Activated CD4-positive, alpha-beta T cell treated with anti-CD3 and anti-CD28 coated beads for 36 hours (primary cell): ENCODE measurements at places on chromosomes 4 and X. TPM values are rescaled to one million over a fixed set of nuclear protein-coding genes. Genes with fewer than 3 reads are reported as not detected.

DNA sequence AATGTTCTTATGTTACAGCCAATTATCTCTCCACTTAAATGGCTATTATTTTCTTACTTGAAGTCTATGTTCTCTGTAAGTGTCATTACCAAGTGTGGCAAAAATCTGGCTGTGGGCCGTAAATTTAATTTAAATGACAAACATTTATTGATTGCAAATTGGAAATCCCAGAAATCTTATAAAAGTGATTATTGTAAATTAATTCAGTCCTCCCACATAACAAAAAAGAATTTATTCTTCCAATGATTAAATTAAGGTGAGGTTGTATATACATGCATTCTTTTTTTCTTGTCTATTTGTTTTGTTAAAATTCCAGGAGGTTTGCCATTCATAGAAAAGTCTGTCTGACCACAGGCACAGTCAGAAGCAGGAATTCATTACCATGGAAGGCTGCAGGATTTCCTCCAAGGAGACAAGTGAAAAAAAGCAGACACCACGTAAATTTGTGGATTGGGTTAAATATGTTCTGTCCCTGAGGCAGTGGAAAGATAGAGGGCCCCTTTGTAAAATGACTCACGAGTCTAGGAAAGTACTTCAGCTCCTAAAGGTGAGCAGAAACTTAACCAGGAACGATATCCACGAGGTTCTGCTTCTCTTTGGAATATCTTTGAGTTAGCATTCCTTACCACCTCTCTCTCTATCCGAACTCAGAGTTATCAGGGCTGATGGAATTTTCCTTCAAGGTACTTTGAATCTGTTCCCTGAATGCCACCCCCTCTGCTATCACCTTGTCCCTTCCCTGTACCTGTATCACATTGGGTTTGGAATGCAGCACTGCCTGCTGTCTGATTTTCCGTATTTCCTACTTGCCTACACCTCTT lies 10.7 kb downstream of the PPARGC1A start:
- DNase-seq = no peak
- H3K27ac ChIP-seq = no peak overlapping the region
- no peaks in the 10 kb centered on the region for H3K36me3 ChIP-seq
- H3K4me1 ChIP-seq = no peaks in the 10 kb centered on the region
- peaks cover 3% of the 10 kb centered on the region for H3K27me3 ChIP-seq
- no peak overlapping the region for H3K4me3 ChIP-seq

DNA sequence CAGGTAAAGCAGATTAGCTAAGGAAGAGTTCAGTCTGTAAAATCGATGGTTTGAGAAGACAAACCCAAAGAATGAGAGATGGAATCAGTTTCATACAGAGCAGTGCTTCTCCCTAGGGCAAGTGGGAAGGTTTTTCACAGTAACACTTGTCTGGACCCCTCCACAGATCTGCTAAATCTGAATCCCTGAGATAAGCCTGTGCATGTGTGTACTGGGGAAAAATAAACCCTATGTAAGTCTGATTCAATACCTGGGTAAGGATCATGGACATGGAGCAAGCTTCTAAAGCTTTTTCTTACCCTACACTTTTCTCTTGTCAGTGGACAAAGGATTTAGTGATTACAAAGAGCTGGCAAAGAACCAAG lies 13.6 kb downstream of the ELOVL6 start:
- H3K27me3 ChIP-seq = no peaks in the 10 kb centered on the region
- no peak overlapping the region for H3K27ac ChIP-seq
- H3K4me3 ChIP-seq = no peak overlapping the region
- peaks cover 4% of the 10 kb centered on the region for H3K4me1 ChIP-seq

DNA sequence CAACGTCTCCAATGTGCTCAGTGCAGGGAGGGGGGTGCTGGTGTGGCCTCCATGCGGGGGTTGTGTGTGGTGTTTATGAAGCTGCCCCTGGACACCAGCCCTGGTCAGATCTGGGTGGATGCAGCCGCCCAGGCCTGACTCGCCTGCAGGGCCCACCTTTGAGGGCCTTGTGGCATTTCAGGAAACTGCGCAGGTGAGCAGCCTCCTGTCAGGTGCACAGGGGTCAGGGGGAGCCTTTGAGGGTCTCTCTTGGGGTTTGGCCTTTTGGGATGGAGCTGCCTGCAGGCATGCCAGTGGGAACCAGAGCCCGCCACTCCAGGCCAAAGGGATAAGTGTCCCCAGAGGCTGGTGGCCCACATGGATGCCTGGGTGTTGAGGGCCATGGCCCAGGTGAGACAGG lies 45.4 kb downstream of the ADRA2C start:
- no peaks in the 10 kb centered on the region for H3K4me1 ChIP-seq
- H3K27me3 ChIP-seq = peaks cover 10% of the 10 kb centered on the region
- H3K4me3 ChIP-seq = no peak overlapping the region

DNA sequence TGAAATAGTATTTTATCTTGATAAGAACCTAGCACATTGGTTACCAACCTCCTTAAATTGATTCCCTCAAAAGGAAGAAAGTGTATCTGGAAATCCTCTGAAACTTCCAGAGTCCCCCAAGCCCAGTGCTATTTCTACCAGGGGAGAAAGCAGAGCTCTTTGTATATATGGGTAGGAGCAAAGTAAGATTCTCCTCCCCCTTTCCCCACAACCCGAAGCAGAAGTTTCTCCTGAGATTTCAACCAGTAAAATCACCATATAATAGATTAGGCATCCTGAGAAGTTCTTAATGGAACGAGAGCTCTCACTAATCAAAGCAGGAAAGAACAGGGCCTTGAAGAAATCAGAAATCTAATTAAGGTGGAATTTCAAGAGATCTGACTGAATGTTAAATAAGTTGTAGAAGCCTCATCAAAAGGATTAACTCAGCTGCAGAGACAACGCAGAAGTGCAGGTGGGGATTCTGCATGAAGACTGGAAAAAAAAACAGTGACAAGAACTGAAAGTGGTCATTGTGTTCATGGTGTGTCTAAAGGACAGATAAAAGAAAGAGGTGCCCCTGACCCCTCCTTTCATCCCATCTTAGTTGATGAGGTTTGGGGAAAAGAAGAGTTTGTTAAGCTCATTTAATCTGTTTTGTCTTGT lies 39.1 kb downstream of the VSIG4 start:
- no peak overlapping the region for H3K4me3 ChIP-seq
- H3K36me3 ChIP-seq = peaks cover 7% of the 10 kb centered on the region
- H3K27ac ChIP-seq = no peak overlapping the region
- no peak for DNase-seq

- DNase-seq = no peak
- peaks cover 31% of the 10 kb centered on the region for H3K4me1 ChIP-seq
- H3K27me3 ChIP-seq = no peaks in the 10 kb centered on the region
- no peak overlapping the region for H3K4me3 ChIP-seq
- H3K27ac ChIP-seq = no peak overlapping the region
Measured at GRCh38 chr4:10184501-10184938, 67.9 kb upstream of the WDR1 start.

- no peak for DNase-seq
- no peaks in the 10 kb centered on the region for H3K4me1 ChIP-seq
- H3K27me3 ChIP-seq = no peaks in the 10 kb centered on the region
- H3K36me3 ChIP-seq = no peaks in the 10 kb centered on the region
- H3K27ac ChIP-seq = no peak overlapping the region
Measured at GRCh38 chr4:75189711-75190335, 256.9 kb downstream of the PARM1 start.

DNA sequence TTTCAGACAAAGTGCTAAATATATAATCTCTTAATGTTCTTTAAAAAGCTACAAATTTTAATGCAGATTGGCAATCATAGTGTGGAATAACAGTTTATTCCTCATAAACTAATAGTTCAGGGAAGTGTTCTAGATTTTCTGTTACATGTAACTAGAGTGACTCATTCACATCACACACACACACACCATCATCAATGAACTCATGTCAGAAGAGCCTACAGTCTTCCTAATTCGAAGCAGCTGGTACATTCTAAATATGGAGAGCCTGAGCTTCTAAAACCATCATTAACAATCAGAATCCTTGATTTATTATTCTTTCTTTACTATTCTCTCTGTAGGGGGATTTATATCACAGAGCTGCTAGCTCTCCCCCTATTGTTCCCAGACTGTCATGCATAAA lies 49.6 kb downstream of the DKK2 start:
- DNase-seq = no peak
- H3K4me1 ChIP-seq = no peaks in the 10 kb centered on the region
- no peak overlapping the region for H3K27ac ChIP-seq
- H3K27me3 ChIP-seq = no peaks in the 10 kb centered on the region
- no peaks in the 10 kb centered on the region for H3K36me3 ChIP-seq
- no peak overlapping the region for H3K4me3 ChIP-seq

GRCh38 chr4:2785613-2786012 lies 7.3 kb upstream of the SH3BP2 start:
- peaks cover 59% of the 10 kb centered on the region for H3K4me1 ChIP-seq
- DNase-seq = peak; percentile 67
- H3K27ac ChIP-seq = peak overlapping the region; percentile 92
- no peak overlapping the region for H3K4me3 ChIP-seq
- H3K27me3 ChIP-seq = no peaks in the 10 kb centered on the region

DNA sequence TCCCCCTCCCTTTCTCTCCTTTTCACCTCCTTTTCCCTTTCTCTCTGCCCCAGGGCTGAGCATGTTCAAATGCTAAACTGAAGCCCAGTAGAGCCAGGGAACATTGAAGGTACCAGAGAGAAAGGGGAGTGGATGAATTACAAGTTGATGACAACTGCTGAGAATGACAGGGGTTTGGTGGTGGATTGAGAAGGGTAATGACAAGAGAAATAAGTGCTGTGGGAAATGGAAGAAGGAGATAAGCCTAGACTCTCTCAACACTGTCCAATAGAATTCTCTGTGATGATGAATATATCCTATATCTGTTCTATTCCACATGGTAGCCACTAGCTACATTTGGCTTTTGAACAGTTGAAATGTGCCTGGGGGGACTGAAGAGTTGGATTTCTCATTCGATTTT lies 154.5 kb downstream of the TMEM164 start:
- no peak for DNase-seq
- no peak overlapping the region for H3K27ac ChIP-seq
- H3K27me3 ChIP-seq = no peaks in the 10 kb centered on the region
- no peaks in the 10 kb centered on the region for H3K36me3 ChIP-seq
- H3K4me1 ChIP-seq = peaks cover 5% of the 10 kb centered on the region

- no peaks in the 10 kb centered on the region for H3K36me3 ChIP-seq
- no peak overlapping the region for H3K27ac ChIP-seq
- no peak for DNase-seq
- H3K4me3 ChIP-seq = no peak overlapping the region
- no peaks in the 10 kb centered on the region for H3K27me3 ChIP-seq
- H3K4me1 ChIP-seq = no peaks in the 10 kb centered on the region
Measured at GRCh38 chr4:34258176-34258575, 1986.1 kb downstream of the ARAP2 start.

DNA sequence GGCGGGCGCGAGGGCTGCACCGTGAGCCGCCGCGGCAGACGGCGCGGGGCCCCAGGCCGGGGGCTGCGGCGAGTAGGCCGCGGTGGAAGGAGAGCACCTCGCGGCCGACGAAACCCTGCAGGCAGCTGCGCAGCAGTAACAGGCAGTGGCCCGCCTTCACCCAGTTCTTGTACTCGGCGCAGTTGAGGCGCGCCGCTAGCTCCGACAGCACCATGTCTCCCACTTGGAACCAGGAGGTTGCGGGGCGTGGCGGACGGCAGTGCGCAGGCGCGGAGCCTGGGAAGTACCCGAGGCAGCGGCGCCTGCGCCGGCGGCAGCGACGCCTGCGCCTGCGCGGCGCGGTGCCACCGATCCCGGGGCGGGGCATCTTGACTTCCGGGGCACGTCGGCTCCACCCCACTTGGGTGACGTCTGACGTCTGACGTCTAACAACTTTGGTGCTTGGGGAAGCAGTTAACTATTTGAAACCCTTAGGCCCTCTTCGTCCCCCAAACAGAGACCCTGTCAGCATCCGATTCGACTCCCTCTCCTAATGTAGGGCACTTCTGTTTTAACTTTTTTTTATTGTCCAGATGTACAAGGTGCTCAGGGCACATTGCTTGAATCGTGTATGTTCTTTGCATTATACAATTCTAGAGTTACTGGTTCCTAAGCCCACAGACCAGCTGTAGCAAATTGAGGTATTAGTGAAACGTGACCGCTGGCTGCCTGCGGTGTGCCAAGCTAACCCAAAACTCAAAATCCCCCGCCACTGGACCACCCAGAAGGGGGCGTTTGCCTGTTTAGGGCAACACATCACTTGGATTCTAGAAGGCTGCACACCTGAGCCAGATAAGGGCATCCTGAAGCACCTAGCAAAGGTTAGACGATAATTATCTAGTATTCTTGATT lies at the start of gene CXorf38:
TSS of gene CXorf38 (minus strand) at position 255 of the 891 bp plus-strand sequence. CDS start at position 214, 41 bp downstream.
- H3K36me3 ChIP-seq = peaks cover 24% of the 10 kb centered on the region
- no peaks in the 10 kb centered on the region for H3K27me3 ChIP-seq
- H3K27ac ChIP-seq = peak within 1 kb of the TSS; percentile 95
- H3K4me1 ChIP-seq = peaks cover 23% of the 10 kb centered on the region
- DNase-seq = peak; percentile 94

DNA sequence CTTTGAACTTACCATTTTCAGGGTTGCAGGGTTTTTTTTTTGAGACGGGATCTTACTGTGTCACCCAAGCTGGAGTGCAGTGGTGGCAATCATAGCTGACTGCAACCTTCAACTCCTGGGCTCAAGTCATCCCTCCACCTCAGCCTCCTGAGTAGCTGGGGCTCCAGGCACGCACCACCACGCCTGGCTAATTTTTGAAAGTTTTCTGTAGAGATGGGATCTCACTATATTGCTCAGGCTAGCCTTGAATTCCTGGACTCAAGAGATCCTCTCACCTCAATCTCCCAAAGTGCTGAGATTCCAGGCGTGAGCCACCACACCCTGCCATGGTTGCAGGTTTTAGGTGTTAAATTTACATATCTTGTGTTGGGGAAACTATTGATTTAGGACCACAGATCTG lies 64.5 kb downstream of the STOX2 start:
- no peaks in the 10 kb centered on the region for H3K4me1 ChIP-seq
- no peak overlapping the region for H3K27ac ChIP-seq
- no peak overlapping the region for H3K4me3 ChIP-seq
- no peak for DNase-seq
- H3K36me3 ChIP-seq = no peaks in the 10 kb centered on the region

GRCh38 chrX:2345562-2345961 lies 155.2 kb downstream of the DHRSX start:
- peaks cover 82% of the 10 kb centered on the region for H3K36me3 ChIP-seq
- no peak for DNase-seq
- no peaks in the 10 kb centered on the region for H3K27me3 ChIP-seq
- H3K27ac ChIP-seq = no peak overlapping the region

DNA sequence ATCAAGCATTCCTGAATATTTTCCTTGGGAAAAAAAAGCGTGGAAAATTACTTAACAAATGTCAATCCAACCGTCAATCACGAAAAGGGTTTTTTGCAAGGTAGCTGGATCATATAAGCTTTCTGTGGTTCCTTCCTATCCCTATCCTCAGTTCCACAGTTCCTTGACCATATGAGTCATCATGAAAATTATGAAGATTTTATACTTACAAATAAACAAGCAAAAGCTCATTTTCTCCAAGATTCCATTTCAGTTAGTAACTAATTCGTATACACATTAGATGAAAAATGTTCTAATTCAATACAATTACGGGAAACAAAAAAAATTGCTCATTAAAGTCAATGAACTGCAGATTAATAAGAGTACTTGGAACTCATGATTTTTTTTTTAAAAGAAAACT lies 228.8 kb downstream of the NSUN7 start:
- DNase-seq = no peak
- H3K27ac ChIP-seq = no peak overlapping the region
- H3K27me3 ChIP-seq = peaks cover 15% of the 10 kb centered on the region
- H3K4me3 ChIP-seq = no peak overlapping the region
- H3K36me3 ChIP-seq = no peaks in the 10 kb centered on the region

GRCh38 chr4:94766856-94767255 lies 9.1 kb downstream of the BMPR1B start:
- no peaks in the 10 kb centered on the region for H3K4me1 ChIP-seq
- no peaks in the 10 kb centered on the region for H3K36me3 ChIP-seq
- H3K27ac ChIP-seq = no peak overlapping the region
- no peak overlapping the region for H3K4me3 ChIP-seq
- peaks cover 19% of the 10 kb centered on the region for H3K27me3 ChIP-seq

The ENAM gene
- not detected for total RNA-seq

The CNKSR2 gene
- 6.2 TPM for total RNA-seq

The AMBN gene
- total RNA-seq = not detected
